ENCODE measurements at places on chromosomes 2 and 18. TPM values are rescaled to one million over a fixed set of nuclear protein-coding genes. Genes with fewer than 3 reads are reported as not detected.

PPP1R1C gene
- total RNA-seq: 0.46 TPM

IWS1 gene
- 34.7 TPM for total RNA-seq

CMPK2 gene
- not detected for total RNA-seq

PSMA8 gene
- total RNA-seq: not detected

ANKRD62 gene
- not detected for total RNA-seq

CRACDL gene
- not detected for total RNA-seq

TTC27 gene
- total RNA-seq: 22.1 TPM

MRPS5 gene
- total RNA-seq: 41.0 TPM

ATP6V1B1 gene
- total RNA-seq: 0.45 TPM

DNA sequence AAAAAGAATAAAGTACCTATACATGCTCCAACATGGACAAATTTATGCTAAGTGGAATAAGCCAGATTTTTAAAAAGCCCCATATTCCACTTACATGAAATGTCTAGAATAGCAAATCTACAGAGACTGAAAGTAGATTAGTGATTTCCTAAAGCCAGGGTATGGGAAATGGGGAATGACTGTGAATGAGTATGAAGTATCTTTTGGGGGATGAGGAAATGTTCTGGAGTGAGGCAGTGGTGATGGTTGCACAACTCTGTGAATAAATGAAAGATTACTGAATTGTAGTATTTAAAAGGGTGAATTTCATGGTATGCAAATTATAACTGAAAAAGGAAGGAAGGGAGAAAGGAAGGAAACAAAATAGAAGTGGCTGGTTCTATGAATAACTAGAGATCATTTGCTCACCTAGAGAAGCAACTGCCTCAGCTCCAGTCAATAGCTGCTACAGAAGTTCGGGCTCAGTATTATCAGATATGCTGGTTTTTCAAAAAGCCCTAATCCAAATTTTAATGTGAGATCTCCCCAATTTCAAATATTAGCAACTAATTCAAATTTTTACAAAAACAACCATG, 39.3 kb downstream of the MAP3K2 start:
- DNase-seq: no peak

DNA sequence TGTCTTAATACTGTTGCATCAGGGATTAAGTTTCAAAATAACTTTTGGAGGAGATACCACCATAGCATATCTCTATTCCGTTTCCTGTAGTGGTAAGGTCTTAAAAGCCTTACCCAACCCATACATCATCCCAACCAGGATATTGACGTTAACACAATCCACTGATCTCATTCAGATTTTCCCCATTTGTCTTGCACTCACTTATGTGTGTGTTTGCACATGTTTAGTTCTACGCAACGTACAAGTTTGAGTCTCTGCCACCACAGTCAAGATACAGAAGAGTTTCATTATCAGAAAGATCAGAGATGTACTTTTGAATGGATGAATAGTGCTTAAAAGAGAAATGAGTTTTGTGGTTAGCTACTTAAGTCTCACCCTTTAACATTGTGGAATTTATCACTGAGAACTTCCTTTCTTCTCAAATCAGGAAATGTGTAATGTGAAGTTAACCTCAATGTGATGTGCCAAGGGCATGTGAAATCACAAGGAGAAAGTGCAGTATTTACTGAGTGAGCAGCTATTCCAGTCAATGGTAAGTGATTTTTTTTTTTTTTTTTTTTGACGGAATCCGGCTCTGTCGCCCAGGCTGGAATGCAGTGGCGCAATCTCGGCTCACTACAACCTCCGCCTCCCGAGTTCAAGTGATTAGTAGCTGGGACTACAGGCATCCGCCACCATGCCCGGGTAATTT, 69.2 kb upstream of the EPHA4 start:
- no peak for DNase-seq

DNA sequence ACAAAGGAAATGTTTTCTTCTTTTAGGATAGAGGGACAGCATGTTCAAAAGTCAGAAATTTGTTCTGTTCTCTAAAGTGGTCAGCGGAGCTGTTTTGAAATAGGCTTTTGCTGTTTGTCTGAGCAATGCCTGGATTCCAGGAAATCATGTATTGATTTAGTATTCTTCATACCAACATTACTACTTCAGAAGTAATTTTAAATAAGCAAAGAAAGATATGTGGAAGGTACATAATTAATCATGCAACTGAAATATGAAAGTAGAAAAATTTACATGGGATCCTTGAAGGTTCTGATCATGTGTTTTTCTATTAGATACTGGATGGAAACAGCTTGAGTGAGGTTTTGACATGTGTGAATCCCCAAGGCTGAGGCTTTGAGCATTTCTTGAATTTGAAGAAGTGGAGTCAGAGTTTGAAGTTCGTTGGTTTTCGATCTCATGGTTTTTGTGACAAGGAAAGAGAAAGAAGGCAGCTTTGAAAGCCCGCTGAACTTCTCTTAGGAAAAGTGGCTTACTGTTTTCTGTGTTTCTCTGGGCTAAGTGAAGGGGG, 220.0 kb downstream of the LDLRAD4 start:
- no peak for DNase-seq

- DNase-seq: no peak
Observed at GRCh38 chr2:9837451-9837850, 5.8 kb upstream of the TAF1B start.

- DNase-seq: no peak
Observed at GRCh38 chr2:213253162-213253561, 31.1 kb upstream of the SPAG16 start.

GRCh38 chr18:55489034-55489986, 98.7 kb downstream of the TCF4 start:
- DNase-seq: no peak

- no peak for DNase-seq
Observed at GRCh38 chr18:12443551-12443950, 35.8 kb downstream of the PRELID3A start.

- no peak for DNase-seq
Observed at GRCh38 chr2:181952404-181953226, 33.0 kb upstream of the PPP1R1C start.

DNA sequence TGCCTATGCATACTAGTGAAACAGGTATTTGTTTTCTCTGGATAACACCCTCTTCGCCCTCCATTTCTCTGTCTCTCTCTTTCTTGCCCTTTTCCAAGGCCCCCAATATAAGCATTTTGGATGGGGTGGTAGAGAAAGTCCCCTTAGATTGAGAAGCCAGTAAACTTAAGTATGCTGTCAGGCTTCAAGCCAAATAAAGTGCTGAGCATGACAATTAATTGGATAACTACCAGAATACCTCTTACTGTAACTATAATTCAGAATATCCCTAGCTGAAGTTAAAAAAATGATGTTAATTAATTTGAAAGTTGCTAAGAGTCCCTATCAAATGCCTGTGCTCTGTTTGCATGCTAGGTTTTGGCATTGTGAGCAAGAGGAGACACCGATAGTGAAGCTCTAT, 324.8 kb downstream of the PARD3B start:
- no peak for DNase-seq

DNA sequence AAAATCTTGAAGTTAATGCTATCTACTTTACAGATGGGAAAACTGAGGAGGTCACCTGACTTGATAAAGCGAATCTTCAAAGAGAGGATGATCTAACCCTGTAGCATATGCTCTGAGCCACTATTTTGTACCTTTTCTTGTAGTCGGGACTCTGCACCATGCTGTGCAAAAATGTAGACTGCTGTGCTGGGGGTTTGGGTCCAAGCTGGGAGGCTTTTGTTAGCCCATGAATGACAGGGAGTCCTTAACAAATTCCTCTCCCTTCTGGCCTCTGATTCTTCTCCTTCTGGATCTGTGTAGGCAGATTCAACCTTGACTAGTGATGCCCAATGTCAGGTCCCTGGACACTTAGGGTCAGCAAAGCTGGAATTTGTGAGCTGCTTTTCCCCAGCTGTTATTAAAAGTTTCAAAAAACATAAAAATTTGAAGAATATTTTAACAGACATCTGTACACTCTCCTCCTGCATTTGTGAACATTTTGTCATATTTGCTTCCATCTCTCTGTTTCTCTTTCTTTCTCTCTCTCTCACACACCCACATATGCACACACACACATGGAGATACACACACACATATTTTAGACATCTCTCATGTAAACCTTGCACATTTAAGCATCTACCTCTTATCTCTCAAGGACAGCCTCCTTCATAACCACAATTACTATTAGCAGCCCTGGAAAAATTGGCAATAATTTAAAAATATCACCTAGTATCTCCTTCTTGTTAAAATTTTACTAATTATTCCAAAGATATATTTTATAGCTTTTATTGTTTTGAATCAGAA, 335.0 kb upstream of the TRIB2 start:
- DNase-seq: no peak

DNA sequence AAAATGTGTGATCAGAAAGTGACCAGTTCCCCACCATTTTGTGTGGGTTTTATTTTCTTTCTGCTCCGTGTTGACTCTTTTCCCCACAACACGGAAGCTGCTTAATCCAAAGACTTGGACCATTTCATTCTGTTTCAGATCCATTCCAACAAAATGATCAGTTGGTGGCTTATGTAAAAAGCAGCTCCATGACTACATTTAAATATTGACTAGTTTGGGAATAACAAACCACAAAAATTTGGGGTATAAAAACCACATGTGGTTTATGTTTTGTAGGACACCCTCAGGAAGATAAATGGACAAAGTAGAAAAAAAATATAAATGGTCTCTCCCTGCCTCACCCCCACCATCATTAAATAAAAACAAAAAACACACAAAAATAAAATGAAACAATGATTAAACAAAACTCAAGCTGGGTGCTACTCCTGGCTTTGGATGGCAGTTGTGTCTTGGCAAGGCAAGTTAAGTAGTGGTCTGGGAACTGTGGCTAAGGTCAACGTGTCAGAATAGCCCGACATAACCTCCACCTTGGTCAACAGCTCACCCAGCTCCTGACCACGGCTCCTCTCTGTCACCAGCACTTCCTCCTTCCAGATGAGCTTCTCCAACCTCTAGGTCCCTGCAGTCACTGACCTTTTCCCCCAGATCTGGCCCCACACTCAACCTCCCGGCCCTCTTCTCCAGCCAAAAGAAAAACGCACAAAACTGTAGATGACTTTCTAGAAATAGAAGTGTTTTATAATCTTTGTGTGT, 12.8 kb upstream of the WIPF1 start:
- DNase-seq: peak; percentile 55

- peak; percentile 47 for DNase-seq
Observed at GRCh38 chr2:224650815-224651439, 65.2 kb downstream of the CCDC195 start.

DNA sequence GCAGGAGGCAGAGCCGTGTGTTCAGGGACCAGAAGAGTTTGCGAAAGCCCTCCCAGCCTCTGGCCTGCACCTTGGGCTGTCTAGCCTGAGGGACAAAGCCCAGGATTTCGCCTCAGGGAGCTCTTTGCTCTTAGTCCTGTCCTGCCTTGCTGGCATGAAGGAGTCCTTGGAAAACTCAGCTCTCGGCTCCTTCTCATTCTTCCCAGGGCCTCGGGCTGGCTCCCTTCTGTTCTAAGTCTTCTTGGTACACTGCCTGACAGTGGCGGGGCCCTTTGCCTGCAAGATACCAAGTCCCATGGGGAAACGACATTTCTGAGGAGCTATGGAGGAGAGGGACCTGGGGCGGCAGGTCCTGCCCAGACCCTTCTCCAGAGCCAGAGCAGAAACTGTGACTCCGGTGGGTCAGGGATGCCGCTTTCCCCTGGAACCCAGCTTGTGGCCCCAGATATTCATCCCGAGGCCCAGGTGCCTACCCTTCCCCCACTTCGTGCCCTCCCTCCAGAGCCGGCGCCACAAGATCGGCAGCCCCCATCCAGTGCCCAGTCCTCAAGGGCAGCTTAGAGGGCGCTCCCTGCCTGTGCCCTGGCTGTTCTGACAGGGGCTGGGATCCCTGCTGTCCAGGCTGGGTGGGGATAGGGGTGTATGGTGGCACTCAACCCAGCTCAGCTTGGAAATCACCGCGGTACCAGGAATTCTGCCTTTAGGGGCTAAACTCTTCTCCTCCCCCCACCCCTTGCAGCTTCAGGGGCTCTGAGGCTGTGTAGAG, 5.5 kb upstream of the CYP26B1 start:
- DNase-seq: no peak

GRCh38 chr2:128279009-128279408, 39.7 kb downstream of the HS6ST1 start:
- no peak for DNase-seq

DNA sequence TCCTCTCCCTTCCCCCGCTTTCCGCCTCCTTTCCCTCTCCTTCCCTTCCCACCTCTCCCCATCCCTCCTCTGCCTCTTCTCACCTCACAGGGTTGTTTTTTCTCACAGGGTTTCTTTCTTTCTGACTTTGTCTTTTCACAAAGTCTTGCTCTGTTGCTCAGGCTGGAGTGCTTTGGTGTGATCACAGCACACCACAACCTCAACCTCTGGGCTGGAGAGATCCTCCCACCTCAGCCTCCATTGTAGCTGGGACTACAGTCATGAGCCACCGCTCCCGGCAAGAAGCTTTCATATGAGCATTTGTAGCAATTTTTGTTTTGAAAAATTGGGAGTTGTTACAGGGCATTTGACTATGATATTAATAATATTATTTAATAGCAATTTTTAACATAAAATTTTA, 32.9 kb downstream of the ACSL3 start:
- DNase-seq: no peak

DNA sequence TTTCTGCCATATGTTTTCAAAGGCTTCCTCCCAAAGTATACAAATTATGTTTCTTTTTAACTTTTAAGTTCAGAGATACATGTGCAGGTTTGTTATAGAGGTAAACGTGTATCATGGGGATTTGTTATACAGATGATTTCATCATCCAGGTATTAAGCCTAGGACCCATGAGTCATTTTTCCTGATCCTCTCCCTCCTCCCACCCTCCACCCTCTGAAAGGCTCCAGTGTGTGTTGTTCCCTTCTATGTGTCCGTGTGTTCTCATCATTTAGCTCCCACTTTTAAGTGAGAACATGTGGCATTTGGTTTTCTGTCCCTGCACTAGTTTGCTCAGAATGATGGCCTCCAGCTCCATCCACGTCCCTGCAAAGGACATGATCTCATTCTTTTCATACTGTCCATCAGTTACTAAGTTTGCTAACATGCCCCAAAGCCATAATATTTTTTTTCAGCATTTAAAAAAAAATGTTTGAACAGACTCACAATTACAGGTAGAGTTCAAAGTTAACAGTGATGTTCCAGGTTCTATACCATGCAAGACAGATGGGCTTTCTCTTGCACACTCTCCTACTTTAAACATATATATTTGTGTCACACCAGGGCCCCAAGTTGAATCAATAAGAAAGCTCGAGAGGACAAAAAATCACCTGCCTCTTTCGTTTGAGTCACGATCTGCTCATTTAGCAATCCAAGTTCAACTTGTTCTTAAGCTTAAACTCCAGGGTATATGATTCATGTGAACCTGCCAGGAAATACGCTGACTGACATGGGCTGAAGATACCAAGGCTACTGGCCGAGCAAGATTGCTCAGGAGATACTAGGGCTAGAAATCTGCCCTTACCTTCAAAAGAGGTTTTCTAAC, 77.6 kb downstream of the AP1S3 start:
- peak; percentile 2 for DNase-seq

- no peak for DNase-seq
Observed at GRCh38 chr2:240928476-240929363, 22.6 kb downstream of the CROCC2 start.
